Posterior cingulate gyrus (tissue), 11 donors: ENCODE measurements at places on chromosomes 4 and X.

DNA sequence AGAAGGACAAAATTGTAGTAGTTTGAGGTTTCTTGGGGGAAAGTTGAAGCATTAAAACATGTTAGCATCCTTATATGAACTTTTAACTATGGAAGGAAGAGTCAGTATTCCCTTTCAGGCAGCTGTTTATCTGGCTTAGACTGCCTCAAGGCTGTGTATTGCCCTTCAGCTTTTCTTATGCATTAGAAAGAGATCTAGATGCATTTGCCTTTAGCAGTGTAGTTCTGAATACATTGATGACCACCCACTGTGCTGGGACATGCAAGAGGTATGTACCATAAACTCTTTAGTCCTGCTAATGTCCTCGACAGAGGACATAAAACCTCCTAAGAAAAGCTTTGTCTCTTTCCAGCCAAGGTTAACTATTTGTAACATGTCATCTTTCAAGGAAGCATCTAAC, 2.9 kb downstream of the FAM200B start:
- no peak for DNase-seq

- DNase-seq = no peak
These were observed 237.5 kb downstream of the HNRNPD start for GRCh38 chr4:82136161-82136801.

DNA sequence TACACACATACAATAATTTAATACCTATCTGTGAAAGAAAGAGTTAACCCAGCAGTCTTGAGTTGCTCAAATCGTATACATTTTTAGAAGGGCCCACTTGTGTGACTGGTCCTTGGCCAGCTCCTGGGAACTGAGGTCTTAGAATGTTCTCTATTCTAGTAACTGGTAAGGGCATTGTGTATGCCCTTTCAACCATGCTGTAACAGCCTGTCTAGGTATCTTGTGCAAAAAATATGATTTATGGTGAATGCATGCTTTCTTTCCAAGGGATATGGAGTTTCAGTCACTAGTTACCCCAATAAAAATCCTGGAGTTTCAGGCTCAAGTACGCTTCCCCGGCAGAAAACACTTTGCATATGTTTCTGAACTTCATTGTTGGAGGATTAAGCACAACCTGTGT, 140.6 kb downstream of the NEXMIF start:
- no peak for DNase-seq

DNA sequence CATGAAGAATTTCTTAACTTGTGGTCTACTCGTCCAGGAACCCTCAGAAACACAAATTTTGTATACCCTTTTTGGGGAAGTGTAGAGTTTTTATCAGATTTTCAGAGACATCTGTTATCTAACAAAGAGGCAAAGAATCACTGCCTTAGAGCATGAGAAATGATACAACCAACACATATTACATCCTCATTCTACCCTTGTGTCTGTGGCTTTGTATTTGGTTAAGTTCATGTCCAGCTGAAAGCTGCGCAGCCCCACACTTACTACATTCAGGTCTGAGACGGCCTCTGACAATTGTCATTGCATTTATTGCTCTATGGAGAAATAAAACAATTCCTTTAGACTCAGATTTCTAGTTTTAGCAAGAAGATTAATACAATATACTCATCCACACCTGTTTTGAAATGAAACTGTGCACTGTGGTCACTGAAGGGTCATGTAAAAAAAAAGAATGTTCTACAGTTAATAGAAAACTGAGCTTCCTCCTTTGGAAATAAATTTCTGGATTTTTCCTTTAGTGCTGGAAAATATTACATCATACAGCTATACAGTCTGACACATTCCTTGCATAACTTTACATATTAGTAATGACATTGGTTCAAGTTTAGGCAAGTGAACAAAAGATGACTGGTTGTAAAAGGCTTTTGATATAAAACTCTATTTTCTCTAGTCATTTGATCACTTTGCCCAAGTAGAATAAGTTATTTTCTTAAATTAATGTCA, 39.8 kb downstream of the GLRB start:
- no peak for DNase-seq

- no peak for DNase-seq
These were observed 973 bp downstream of the STK32B start for GRCh38 chr4:5052204-5052702.

GRCh38 chr4:76982638-76983584, 33.4 kb downstream of the SEPTIN11 start:
- DNase-seq = no peak

GRCh38 chr4:123896446-123897071, 500.0 kb downstream of the SPRY1 start:
- DNase-seq = no peak

DNA sequence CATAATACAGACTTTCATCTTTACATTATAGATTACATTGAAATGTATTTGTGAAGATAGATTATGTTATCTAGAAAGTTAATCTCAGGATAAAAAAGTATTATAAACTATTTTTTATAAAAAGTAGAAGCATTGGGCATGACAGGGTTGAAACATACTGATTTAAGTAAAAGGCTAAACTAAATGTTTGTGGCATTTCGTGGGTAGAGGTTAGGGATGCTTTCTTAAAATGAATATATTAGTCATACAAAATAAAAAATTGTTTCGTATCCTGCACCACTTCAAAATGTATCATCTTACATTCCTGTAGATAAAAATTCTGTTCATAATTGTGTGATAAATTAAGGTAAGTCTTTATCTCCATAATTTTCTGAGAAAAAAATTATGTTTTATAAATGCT, 603.6 kb downstream of the SPRY1 start:
- no peak for DNase-seq

DNA sequence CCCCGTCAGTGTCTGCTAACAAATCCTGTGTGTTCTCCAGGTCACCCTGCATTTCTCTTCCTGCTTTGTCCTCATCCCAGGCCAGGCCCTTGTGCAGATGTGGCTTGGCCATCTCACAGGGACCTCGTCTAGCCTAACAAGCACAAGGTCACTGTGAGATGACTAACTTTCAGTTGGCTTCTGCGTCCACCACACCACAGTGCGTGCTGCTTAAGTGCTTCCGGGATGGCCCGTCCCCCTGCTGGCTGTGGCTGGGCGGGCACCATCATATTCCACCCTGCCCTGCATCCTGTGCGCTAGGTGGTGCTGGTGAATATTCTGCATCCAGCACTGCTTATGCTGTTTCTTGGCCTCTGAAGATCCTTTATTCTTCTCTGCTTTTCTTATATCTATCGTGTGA, 33.8 kb downstream of the RBBP7 start:
- DNase-seq = no peak

GRCh38 chr4:40238700-40239548, 42.1 kb downstream of the RHOH start:
- no peak for DNase-seq

DNA sequence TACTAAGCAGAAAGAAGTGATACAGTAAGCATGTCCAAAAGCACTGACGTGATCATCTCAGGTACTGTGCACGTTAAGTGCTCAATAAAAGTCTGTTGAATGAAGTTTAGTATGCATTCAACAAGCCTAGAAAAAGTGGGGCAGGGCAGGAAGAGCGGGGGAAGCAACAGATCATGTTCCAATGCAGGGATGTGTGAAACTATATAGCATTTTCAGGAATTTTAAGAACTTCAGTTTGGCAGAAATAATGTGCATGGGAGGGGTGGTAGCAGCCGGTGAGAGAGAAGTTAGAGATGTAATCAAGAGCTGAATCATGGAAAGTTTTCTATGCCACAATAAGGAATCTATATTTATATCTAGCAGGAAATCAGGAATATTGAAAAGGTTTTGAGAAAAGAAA, 19.2 kb upstream of the CCNA2 start:
- no peak for DNase-seq

DNA sequence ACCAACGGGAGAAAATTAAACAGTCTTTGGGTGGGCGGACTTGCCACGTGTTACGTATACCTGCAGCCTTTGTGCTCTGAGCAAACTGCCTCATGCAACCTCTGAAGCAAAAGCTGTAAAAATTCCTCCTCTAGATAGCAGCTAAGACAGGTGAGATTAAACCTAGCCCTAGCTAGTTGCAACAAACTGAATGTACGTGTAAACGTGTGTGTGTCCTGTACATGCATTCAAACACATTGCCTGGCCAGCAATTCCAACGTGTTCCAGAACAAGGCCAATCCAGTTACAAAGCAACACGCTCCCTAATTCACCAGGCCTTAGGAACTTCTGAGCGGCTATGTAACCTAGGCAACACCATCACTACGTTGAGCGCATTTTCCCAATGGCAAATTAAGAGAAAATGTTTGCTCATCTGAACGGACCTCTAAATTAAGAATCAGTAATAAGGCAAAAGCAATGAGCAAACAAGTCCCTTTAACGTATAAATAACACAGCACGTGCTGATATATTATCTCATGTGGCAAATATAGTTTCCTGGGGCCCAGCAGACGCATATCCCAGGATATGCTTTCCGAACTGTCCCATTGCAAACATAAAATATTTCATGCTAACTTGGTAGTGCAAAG, 792 bp downstream of the PPID start:
- no peak for DNase-seq

DNA sequence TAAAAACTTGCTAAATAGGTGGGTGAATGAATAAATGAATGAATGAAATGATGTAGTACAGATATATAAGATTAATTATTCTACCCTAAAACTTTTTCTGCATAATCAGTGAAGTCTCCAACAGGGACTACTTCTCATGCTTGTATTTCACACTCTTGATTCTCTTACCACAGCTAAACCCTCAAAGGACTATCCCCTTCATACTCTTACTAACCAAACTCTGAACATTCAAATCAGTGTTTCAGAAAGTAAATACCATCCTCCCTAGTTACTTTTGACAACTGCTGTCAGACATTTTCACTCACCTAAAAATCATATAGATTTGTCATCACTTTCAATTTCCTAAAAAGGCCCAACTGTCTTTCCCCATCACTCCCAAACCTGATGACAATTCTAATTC, 234.3 kb upstream of the HHIP start:
- no peak for DNase-seq

- DNase-seq = no peak
These were observed 63.4 kb upstream of the TBC1D9 start for GRCh38 chr4:140819610-140820009.

GRCh38 chrX:103396186-103396585, 19.8 kb downstream of the BEX3 start:
- no peak for DNase-seq

DNA sequence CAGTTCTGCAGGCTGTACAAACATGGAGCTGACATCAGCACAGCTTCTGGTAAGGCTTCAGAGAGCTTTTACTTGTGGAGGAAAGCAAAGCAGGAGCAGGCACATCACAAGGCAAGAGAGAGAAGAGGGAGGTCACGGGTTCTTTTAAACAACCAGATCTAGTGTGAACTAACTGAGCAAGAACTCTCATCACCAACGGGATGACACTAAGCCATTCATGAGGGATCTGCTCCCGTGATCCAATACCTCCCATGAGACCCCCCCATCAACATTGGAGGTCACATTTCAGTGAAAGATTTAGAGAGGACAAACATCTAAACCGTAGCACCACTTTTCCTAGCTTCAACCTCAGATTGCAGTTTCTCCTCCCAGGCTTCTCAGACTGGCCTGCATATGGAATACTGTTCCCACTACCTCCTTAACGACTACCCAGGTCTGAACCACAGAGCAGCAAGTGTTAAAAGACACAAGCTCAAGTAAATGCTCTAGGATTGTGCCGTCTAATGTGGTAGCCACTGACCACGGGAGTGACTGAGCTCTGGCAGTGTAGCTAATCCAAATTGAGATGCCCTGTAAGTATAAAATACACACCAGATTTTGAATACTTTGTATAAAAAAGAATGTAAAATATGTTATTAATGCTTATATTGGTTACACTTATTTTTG, 192.7 kb downstream of the PTTG2 start:
- no peak for DNase-seq

DNA sequence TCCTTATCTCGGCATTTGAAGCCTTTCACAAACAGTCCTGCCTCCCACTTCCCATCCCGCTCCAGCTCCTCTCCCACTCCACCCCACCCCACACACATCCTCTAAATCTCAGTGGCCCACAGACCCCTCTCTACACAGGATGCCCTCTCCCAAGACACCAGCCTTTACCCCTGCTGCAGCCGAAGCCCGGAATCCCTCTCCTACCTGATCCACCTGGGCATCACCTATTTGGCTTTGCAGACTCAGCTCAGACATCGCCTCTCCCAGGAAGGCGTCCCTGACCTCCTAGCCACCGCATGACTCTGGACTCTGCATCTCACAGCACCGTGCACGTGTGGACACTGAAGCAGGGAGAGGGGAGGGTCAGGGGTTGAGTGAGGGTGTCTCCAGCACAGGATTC, 11.5 kb downstream of the PPP2R2C start:
- DNase-seq = no peak

- no peak for DNase-seq
These were observed 93.5 kb downstream of the TBCK start for GRCh38 chr4:106222548-106222947.

- no peak for DNase-seq
These were observed 15.9 kb downstream of the PPARGC1A start for GRCh38 chr4:23873717-23874535.

DNA sequence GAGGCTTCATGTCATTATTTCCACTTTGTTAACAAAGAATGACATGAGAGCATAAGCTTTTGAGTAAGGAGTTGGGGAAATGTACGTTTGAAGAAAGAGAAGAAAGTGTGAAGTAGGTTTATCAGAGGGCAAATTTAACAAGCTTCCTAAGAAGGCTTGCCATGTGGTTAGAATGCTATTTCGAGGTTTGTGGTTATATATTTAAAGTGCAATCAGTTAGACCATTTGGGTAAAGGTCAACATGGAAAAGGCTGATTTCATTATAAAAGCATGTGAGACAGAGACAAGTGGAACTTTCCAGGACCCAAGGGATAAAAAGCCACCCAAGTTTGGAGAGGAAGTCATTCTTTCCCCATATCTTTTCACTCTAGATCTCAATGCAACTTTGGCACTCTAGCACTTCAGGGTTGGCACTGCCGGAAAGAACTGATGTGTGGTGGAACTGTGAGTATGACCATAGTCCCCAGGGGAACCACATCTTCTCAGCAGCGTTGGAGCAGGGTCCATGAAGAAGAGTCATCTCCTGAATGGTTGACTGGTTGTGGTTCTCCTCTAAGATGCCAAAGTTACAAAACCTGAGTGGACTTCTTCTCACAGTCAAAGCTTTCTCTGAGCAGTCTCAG, 529.9 kb downstream of the MID1IP1 start:
- no peak for DNase-seq

- no peak for DNase-seq
These were observed 264.8 kb downstream of the CAMK2D start for GRCh38 chr4:113496698-113497097.

- no peak for DNase-seq
These were observed 10.3 kb upstream of the CLCN5 start for GRCh38 chrX:49912086-49912485.
